ENCODE measurements at places on chromosomes 7 and 10. TPM values are rescaled to one million over a fixed set of nuclear protein-coding genes. Genes with fewer than 3 reads are reported as not detected.
A peak's percentile ranks its signal among the peaks of the same experiment; 100 is the strongest.

DNA sequence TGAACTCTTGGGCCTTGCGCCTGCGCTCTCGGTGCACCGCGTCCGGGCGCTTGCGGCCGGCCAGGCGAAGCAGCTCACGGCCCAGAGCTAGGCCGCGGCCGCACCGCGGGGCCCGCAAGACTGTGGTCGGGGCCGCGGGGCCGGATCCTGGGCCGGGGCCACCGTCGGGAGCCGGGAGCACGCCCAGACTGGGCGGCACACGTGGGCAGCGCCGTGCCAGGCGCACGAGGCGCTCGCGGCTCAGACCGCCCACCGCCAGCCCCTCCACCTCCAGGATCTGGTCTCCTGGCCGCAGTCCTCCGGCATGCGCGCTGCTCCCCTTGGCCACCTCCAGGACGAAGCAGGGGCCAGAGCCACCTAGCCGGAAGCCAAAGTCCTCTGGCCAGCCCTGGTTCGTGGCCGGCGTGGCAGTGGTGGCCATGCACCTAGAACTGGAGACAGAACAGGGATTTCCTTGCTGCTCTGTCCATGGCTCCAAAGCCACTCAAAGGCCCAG lies at the start of gene GRID2IP:
TSS of gene GRID2IP (minus strand) at position 446 of the 496 bp plus-strand sequence. CDS start at position 421, 25 bp downstream.
- no peak for DNase-seq

PTPN20 gene
- 14.2 TPM for total RNA-seq

BTBD16 gene
- total RNA-seq = not detected

- no peak for DNase-seq
Measured at GRCh38 chr10:49364051-49364450, 31.8 kb downstream of the DRGX start.

SPDYE16 gene
- total RNA-seq = not detected

GRCh38 chr10:6228010-6228511 lies 25.3 kb downstream of the PFKFB3 start:
- peak; percentile 35 for DNase-seq

DNA sequence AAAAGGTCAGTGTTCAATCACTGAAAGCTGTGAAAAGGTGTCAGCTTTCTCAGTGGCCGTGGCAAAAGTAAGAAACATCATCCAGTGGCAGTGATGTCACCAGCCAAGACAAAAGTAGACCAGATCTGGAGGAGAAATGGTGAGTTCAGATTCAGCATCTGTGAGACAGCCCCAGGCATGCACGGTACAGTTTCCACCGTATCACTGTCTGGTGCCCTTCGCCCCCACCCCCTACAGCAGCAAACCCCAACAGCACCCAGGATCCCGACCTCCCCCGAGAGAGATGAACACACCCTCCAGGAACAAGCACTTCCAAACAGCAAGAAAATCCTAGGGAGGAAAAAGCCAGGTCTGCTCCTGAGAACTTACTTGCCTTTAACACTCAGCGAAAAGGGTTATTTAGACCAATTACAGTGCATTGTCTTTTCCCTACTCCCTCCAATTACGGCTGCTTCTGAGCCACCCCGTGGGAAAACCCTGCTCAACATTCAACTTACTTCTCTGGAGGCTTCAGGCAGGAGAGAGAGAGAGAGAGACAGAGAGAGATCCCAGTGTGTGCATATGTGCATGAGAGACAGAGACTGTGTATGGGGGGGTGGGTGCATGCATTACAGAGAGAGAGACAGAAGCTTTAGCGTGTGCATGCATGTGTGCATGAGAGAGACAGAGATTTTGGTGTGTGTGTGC lies 189.6 kb downstream of the GRID1 start:
- DNase-seq = no peak

- no peak for DNase-seq
Measured at GRCh38 chr7:81333536-81333935, 414.7 kb upstream of the SEMA3C start.

EN2 gene
- not detected for total RNA-seq

DNA sequence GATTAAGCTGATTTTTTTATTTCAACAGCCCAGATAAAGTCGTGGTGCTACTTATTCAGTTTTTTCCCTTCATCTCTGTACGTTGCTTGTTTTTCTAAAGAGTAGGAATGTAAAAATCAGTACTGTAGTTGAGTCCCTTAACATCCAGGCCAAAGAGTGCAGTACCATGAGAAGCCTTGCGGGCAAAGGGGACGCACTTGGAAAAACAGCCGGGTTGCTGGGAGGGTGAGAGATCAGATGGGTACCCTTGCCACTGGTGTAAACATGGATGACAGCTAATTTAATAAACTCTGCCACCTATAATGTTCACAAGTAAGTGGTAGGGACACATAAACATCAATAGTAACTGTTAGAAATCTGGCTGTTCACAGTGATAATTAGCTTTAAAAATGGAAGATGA lies 175.9 kb downstream of the POU6F2 start:
- DNase-seq = no peak

DNA sequence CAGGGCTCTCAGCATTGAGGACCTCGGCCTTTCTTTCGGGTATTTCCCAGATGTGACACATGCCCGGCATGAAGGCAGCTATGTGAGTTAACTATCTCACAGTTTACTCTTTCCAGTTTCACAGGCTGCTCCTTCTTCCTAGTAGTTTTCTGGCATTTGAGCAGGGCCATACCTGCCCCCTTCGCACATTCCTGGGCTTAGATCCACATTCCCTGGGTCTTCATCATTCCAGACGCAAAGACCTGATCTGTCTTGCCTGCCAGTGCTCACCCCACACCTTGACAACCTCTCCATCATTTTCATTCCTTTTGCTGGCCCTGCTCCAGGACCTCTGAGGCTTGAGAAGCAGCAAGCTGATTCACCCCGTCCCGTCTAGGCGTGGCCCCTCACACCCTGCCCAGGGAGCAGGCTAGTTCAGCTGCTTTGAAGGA lies 227.5 kb downstream of the WDR11 start:
- DNase-seq = no peak

DNA sequence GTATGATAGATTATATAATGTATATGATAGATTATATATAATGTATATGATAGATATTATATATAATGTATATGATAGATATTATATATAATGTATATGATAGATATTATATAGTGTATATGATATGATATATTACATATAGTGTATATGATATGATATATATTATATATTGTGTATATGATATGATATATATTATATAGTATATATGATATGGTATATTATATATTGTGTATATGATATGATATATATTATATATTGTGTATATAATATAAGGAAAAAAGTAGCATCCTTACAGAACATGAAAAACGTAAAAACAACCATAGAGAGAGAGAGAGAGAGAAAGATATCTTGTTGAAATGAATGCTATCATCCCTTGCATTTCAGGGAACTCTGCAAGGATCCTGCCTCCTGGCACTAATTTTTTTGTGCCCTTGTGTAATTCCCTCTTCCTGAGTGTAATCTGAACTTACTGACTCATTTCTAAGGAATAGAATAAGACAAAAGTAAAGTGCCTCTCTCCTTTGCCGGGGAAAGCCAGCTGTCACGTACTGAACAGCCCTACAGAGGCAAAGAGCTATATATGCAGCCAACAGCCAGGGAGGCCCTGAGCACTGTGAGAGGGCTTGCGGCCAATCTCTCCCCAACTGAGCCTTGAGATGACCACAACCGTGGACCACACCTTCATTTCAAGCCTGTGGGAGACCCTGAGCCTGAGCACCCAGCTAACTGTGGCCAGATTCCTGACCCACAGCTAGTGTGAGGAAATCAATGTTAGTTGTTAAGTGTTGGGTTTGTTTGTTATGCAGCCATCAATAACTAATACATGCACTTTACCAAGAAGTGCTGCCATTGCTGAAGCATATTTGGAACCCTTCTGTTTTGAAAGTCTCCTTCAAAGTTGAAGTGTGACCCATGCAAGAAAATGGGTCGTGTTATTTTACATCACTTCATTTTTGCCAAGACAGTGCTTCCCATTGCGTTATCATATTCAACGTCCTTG lies 61.1 kb upstream of the EZH2 start:
- DNase-seq = no peak

PTPRN2 gene
- 62.2 TPM for total RNA-seq

DNA sequence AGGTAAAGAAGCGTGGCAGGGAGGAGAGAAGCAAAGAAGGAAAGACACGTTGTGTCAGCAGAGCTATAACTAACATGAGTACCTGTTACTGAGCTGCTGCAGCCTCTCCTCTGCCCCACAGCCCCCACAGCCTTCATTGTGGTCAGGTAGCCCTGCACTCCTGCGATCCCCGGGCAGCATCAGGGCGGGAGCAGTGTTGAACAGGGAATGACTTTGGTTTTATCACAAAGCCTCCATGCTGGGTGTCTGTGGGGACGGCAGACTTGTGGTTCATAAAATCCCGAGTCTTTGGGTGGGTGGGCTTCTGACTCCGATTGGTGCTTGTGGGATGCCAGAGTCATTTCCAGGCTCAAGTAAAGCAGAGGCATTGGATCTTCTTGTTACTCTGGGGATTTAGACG lies 14.8 kb upstream of the PRKAG2 start:
- no peak for DNase-seq

DNA sequence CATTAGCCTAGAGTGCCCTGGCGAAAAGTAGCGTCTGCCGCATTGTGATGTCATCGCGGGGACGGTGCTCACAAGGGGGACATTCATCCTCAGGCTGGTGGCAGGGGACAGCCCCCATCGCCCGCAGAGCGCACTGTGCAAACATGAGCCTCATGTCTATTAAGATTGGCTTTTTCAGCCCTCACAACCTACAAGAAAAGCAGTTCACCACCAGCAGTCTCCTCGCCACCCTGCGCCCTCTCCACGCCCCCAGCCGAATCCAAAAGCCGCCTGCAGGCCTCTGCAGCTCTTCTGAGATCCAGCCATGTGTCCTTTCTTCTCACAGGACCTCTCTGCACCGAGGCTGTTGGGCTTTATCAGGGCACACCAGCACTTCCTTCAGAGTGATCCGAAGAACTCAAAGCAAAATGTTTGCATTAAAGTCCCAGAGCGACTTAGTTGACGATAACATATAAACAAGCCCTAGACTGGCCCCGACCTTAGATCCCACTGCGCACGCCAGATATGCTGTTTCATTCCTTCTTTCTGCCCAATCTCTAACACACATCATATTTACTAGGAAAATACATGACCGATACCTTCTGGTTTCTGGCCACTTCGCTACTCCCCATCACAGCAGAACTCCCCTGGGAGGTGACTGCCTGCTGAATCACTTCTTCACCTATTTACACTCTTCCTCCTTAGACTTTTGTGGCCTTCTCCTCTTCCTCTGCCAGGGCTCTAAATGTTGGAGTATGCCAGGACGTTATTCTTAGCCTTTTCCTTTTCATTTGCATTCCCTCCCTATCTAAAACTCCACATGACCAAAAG lies 206.0 kb upstream of the SH2B2 start:
- peak; percentile 52 for DNase-seq

EBLN1 gene
- not detected for total RNA-seq

DNA sequence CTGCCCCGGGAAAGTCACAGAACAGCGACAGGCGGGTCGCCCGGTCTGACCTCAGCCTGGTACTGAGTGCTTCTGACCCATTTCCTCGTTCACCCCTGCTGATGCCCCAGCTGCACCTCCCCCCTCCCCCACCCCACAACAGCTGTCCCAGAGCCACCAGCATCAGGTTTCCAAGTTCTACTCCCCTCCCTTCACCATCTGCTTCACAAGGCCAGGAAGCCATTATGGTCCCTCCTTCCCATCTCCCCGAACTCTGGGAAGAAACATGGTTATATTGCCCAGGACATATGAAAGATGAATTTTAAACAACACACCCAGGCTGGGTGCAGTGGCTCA lies 301.9 kb upstream of the GALNT17 start:
- no peak for DNase-seq

- DNase-seq = no peak
Measured at GRCh38 chr7:66198956-66199355, 6.2 kb upstream of the TPST1 start.

GRCh38 chr10:101236376-101237080 lies 7.3 kb upstream of the LBX1 start:
- no peak for DNase-seq

GRCh38 chr7:114298011-114298410 lies 116.6 kb upstream of the FOXP2 start:
- no peak for DNase-seq

DNA sequence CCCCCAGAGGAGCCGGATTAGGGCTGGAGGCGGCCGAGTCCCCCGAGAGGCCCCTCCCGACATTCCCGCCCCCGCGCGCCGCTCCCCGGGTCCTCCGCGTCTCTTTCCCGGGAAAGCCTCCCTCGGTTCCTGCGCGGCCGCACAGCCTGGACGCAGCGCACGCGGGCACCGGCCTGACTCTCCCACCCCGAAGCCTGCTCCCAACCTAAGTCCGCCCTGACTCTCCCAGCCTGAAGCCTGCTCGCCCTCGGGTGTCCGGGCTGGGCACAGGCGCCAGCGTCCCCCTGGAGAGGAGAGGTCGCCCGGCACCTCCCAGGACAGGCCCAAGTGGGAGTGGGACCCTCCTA lies 441 bp upstream of the VENTX start:
- DNase-seq = no peak

VIPR2 gene
- 0.47 TPM for total RNA-seq

NOS3 gene
- 0.78 TPM for total RNA-seq

NXPH1 gene
- total RNA-seq = 47.4 TPM

- DNase-seq = no peak
Measured at GRCh38 chr10:102312683-102313082, 67.4 kb downstream of the GBF1 start.

GRCh38 chr10:114684822-114685209 lies 26.7 kb upstream of the ABLIM1 start:
- DNase-seq = no peak

DNA sequence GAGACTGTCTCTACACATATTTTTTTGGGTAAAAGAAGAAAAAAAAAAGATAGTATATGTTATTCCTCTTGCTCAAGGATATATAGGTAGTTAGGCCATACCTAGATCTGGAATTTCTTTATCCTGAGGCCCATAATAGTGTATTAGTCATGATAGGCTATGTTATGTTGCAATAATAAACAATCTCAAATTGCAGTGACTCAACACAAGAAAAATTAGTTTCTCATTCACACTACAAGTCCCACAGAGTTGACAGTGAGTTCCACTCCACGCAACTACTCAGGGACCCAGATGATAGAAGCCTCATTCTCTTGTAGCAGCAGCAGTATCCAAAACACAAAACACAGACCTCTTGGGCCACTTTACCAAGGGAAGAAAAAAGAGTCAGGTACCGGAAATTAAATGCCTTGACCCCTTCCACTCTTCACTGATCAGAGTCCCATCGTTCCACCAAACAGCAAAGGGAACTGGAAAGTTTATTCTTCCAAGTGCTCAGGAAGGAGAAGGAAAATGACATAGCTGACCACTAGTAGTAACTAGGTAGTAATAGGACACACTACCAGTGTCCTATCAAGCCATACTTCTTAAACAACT lies 7.4 kb upstream of the C10orf67 start:
- no peak for DNase-seq

TACC2 gene
- 16.1 TPM for total RNA-seq

DNA sequence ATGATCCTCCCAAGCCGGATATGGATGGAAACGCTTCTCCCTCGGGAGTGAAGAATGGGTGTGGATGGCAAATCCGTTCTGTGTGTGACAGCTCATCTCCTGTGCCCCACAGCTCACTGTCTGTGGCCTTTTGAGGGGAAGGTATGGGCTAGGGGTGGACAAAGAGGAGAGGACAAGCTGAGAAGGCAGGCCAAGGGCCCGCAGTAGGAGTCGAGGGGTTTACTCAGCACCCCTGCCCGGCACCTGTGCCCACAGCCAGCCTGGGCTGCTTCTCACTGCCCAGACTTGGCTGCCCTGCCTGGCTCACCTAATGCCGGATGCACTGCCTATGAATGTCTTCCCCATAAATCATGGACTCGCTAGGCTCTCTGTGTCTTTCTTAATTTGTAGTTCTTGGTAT lies 503.8 kb downstream of the TCERG1L start:
- no peak for DNase-seq

- DNase-seq = no peak
Measured at GRCh38 chr10:119209736-119210355, 2.5 kb downstream of the GRK5 start.

GRCh38 chr10:113843972-113844485 lies 9.9 kb downstream of the DCLRE1A start:
- DNase-seq = no peak
